Stimulated activated CD4-positive, alpha-beta T cell treated with anti-CD3 and anti-CD28 coated beads, Interleukin-1b, Interleukin-23, amount 100 ng/mL, for 1 hour (primary cell): ENCODE measurements at places on chromosomes 2 and 18.
A peak's percentile ranks its signal among the peaks of the same experiment; 100 is the strongest.

DNA sequence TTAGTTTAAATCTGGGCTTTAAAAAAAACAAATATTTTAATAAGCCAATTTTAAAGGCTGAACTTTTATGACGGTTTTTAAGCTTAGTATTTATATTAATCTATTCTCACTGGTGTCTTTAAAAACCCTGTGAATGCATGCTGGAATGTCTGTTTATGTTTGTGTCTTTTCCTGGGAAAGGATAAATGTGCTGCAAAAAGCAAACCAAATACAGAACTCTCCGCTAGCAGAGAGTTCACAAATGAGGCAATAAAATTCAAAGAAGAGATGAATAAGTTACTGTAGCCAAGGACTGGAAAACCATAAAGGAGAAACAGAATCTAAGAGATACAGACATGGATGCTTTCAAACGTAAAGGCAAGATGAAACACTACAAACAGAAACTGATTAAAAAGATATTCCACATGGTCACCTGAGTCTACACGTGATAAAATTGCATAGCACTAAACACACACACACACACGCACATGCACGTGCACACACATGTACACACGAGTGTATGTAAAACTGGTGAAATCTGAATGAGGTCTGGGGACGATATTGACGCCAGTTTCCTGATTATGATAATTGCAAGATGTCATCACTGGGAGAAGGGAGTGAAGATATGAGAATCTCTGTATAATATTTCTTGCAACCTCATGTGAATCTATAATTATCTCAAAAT, 4.5 kb downstream of the TWIST2 start:
- no peak for DNase-seq

DNA sequence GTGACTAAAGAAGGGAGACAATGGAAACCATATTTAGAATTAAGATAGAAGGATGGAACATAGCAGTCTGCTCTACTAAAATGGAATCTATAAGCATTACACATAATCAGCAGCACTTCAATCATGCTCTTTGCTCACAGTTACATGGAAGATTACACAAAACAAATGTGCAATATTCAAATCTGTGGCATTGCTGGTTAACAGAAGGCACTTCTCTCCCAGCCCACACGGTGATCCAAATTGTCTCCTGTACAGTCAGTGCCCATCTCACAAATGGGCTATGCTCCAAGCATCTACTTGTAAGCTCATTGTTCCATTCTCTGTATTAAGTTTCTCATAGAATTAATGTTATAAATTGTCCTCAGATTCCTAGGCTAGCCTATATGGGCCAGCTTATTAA, 716.6 kb downstream of the NRXN1 start:
- no peak for DNase-seq

- peak; percentile 13 for DNase-seq
These were observed 1.4 kb upstream of the SETBP1 start for GRCh38 chr18:44679056-44679913.

DNA sequence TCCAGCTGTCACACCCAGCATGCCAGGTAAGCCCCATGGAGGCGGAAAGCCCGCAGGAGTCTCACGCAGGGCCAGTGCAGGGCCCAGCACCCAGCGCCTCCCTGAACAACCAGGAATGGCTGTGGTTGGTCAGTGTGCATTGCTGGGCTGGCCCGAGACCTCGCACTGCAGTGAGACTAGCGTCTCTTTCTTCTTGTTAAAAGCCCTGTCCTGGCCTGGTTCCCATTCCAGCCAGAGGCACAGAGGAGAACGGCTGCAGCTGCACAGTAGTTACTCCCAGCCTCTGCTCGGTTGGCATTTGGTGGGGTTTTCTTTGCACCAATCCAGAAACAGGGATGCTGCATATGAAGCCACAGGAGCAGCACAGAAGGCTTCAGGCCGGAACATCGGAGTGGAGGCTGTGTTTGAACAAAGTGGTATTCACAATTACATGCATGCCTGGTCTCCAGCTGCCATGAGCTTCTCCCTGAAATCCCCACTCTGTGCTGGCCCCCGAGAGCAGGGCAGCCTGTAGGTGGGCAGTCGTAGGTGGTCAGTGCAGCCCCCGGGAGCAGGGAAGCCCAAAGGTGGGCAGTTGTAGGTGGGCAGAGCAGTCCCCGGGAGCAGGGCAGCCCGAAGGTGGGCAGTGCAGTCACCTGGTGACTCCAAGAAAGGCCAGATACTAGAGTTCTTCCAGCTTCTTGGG, 163.7 kb upstream of the PXDN start:
- DNase-seq: no peak

DNA sequence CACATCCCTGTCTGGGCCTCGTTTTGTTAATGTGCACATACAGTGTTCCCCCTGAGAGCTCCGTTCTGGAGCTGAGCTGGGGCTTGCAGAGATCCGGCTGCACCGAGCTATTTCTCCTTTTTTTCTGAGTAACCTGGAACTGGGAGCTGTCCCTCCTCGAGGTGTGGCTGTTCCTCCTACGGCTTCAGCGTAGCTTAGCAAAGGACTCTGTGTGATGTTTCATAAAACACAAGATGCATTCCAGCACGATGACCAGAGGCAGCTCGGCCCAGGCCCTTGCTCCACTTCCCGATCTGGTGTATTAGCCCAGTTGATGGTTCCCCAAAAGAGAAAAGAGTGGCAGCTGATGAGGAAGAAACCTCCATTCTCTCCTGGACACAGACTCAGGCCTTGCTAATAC, 103.0 kb downstream of the FAM210A start:
- no peak for DNase-seq

DNA sequence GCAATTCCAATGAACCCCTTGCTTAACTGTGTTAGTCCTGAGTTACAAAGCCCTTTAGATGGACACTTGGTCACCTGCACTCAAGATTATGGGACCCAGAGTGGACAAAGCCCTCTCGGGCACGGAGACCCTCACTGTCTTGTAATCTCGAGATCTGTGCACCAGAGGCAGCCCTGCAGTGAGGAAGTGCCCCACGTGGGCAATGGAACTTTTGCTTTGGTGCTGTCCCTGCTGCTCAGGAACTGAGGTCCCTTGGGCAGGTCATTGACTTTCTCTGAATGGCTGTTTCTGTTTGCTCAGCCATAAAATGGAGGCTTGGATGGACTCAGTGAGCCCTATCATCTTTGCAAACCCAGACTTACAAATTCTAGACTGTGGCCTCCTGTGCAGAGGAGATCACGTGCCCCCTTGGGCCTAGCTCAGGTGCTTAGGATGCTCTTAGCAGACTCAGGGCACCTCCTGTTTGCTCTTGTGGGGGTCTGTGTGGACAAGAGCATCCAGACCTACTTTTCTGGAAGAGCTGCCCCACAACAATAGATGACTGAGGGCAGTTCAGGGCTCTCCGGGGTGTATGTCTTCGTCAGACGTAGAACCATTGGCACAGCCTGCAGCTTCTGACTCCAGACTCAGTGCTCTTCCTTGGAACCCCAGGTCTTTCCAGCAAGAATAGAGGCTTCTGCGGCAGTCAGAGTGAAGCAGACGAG, 94.5 kb upstream of the HS6ST1 start:
- no peak for DNase-seq
